Right renal pelvis (tissue), 4 donors: ENCODE measurements at places on chromosomes 3 and 15. TPM values are rescaled to one million over a fixed set of nuclear protein-coding genes. Genes with fewer than 3 reads are reported as not detected.

- no peak for DNase-seq
Measured at GRCh38 chr3:43094381-43094780, 11.5 kb downstream of the POMGNT2 start.

- no peak for DNase-seq
Measured at GRCh38 chr3:46664971-46665762, 28.3 kb downstream of the ALS2CL start.

GRCh38 chr15:46127361-46127874, 492.6 kb downstream of the SQOR start:
- no peak for DNase-seq

DNA sequence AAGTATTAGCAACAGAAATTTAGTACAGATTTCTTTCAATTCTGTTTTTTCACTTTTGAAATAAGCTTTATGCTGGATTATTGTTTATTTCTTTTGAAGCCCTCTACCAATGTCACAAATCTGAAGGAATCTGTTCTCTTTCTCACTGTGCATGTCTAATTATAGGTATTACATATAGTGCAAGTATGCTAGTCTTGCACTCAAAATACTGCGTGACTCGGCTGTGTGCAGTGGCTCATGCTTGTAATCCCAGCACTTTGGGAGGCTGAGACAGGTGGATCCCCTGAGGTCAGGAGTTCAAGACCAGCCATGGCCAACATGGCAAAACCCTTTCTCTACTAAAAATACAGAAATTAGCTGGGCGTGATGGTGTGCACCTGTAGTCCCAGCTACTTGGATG, 95.8 kb upstream of the PLAAT1 start:
- no peak for DNase-seq

The PLA1A gene
- 8.2 TPM for polyA plus RNA-seq
